Cardiac muscle cell (in vitro differentiated cells and primary cell): ENCODE measurements at places on chromosomes 5 and 9.
A peak's percentile ranks its signal among the peaks of the same experiment; 100 is the strongest.

- no peak for DNase-seq
Observed at GRCh38 chr5:9380109-9380508, 165.8 kb downstream of the SEMA5A start.

DNA sequence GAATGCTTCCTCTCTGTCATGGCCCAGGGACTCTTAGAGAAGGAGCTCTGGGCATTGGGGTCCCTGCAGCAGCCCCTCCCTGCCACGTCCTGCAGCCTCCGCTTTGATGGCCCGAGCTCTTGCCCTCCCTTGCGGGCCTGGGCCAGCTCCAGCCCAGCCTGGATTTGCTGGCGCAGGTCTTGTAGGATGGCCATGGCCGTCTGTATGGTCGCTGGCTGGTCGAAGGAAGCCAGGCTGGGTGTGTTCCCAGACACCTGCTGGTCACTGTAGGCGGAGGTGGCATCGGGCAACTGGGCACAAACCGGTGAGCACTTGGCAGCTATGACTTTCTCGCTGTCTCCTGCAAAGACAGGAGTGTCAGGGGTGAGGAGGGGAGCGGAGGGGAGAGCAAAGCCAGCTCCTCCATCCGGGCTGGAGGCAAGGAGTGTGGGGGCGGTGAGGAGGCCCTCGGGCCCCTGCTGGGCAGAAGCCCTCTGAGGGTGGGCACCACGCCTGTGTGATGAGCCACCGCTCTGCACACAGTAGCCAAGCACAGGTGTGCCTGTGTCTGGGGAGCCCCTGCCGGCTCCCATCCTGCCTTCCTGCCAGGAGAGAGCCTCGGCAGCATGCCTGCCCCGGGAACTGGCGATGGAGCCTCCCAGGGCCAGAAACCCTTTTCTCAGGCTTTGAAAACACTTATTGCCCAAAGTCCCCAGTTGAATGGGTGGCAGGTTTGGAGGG is 12.4 kb downstream of the CCDC187 start:
- DNase-seq: no peak

GRCh38 chr5:172010278-172010677 is 3.8 kb upstream of the FBXW11 start:
- DNase-seq: peak; percentile 79

DNA sequence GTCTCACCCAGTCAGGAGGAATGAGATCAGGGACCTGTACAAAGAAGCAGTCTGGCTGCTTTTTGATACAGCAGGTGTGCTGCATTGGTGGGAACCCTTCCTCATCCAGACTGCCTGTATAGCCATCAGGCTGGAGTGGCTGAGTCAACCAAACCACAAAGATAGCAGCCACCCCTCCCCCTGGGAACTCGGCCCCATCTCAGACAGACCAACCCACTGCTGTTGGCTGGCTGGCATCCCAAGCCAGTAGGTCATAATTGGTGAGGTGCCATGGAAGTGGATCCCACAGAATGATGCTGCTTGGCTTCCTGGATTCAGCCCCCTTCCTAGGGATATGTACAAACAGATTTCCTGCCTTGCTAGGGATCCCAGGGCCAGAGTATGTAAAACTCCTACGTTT is 60.9 kb downstream of the YTHDC2 start:
- no peak for DNase-seq

- DNase-seq: no peak
Observed at GRCh38 chr9:3758816-3759576, 233.2 kb upstream of the RFX3 start.
